ENCODE measurements at places on chromosomes 6 and 20. TPM values are rescaled to one million over a fixed set of nuclear protein-coding genes. Genes with fewer than 3 reads are reported as not detected.

The SF3B5 gene
- total RNA-seq = 112 TPM

The SRMS gene
- total RNA-seq = not detected

The BMP5 gene
- 13.3 TPM for total RNA-seq

The SLC13A3 gene
- total RNA-seq = 2.0 TPM

The OR12D3 gene
- total RNA-seq = not detected

The HTR1B gene
- 0.18 TPM for total RNA-seq

The ADTRP gene
- total RNA-seq = 42.5 TPM

The C20orf173 gene
- total RNA-seq = not detected

The SCAF8 gene
- total RNA-seq = 39.4 TPM

The MYLK2 gene
- not detected for total RNA-seq

The RPP40 gene
- total RNA-seq = 2.5 TPM

The SMLR1 gene
- not detected for total RNA-seq

The ANKEF1 gene
- 3.8 TPM for total RNA-seq

The RBPJL gene
- not detected for total RNA-seq

The GJE1 gene
- total RNA-seq = not detected

The CNR1 gene
- 21.1 TPM for total RNA-seq

The TXLNB gene
- total RNA-seq = 1.1 TPM

The CTCFL gene
- total RNA-seq = not detected

The ADGRG6 gene
- 35.7 TPM for total RNA-seq

The WFDC2 gene
- total RNA-seq = 172 TPM

The HS3ST5 gene
- total RNA-seq = 0.12 TPM

The ANKRD66 gene
- 4.0 TPM for total RNA-seq

The GRM4 gene
- not detected for total RNA-seq

The SNAI1 gene
- 1.9 TPM for total RNA-seq

The PACRG gene
- 5.5 TPM for total RNA-seq

The SEC23B gene
- total RNA-seq = 51.2 TPM

The BRD2 gene
- total RNA-seq = 173 TPM

The ZNF391 gene
- total RNA-seq = 2.0 TPM

The DYNLT2 gene
- total RNA-seq = 1.6 TPM

The FAM217A gene
- not detected for total RNA-seq

The TRIM10 gene
- total RNA-seq = not detected

The NRM gene
- total RNA-seq = 10.0 TPM

The HDGFL1 gene
- total RNA-seq = not detected

The PPARD gene
- 30.2 TPM for total RNA-seq

The DEFB124 gene
- not detected for total RNA-seq

The SLCO4A1 gene
- total RNA-seq = 72.4 TPM

The ACTL10 gene
- 1.3 TPM for total RNA-seq

The VWA7 gene
- total RNA-seq = 4.2 TPM

The CFAP61 gene
- total RNA-seq = 8.6 TPM

The PRDM13 gene
- not detected for total RNA-seq

The DBNDD2 gene
- 82.2 TPM for total RNA-seq

The MOXD1 gene
- total RNA-seq = 13.4 TPM

The CAPN11 gene
- total RNA-seq = 0.27 TPM

The GABRR1 gene
- not detected for total RNA-seq

Measured in lower lobe of right lung (tissue), 2 donors.